ENCODE measurements at places on chromosomes 11 and 22.

DNA sequence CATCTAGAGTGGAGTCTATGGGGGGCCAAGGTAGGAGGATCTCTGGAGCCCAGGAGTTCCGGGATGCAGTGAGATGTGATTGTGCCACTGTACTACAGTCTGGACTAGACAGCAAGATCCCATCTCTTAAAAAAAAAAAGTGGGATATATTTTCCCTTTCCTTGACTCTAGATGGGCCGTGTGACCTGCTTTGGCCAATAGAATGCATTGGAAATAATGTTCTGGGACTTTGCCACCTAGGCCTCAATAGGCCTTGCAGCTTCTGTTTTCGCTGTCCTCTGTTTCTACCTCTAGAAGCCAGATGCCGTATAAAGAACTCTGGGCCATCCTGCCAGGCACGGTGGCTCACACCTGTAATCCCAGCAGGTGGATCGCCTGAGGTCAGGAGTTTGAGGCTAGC lies 3.6 kb downstream of the C11orf86 start:
- DNase-seq, result no peak

GRCh38 chr11:46402957-46403902 lies 11.7 kb upstream of the CHRM4 start:
- DNase-seq, result no peak

DNA sequence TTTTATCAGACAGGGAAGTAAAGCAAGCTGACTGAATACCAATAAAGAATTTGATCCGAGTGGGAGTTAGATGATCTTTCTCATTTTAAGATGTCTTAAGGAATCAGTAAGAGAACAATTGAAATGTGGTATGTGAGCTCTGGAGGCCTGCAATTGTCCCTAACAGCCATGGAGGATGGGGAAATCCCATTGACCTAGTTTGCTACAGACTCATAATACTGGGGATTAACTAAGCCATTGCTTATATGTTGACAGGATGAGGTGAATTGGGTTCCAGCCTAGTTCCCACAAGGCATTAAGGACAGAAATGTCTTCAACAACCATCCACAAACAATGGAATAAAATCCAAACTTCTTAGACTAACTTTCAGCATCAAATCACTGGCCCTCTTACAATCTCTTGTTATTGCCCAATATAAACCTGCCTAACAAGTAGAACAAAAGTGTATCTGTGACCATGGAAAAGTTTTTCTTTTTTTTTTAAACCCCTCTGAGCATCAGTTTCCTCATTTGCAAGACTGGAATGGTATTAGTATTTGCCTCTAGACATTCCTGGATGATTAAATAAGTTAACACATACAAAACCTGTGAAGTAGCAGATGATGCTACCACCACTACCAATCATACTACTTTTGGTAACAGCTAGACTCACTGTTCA lies 773.2 kb downstream of the DLG2 start:
- DNase-seq, result no peak

GRCh38 chr11:130183878-130184610 lies 24.5 kb downstream of the ST14 start:
- DNase-seq, result no peak

DNA sequence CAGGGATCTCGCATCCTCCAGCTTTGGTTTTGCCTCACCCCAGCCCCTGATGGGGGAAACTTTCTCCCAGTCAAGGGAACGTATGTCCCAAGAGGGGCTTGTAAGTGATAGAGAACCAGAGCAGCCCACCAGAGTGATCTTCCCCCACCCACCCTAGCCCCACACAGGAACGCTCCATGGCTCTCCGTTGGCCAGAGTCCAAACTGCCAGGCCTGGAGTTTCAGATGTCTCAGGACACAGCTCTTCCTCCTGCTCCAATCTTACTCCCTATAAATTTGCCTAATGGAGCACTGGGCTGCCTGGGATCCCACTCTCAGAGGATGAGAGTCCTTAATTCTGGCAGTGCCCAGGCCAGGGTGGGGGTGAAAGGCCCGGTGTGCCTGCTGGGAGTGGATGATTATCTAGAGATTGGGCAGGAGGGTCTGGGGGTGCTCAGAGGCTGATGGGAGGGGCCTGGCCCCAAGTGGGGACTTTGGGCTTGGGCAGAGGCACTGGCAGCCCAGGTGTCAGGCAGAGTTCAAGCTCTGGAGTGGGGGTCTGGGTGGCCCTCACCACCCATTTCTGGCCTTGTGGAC lies 79.9 kb downstream of the WNT7B start:
- DNase-seq, result no peak

DNA sequence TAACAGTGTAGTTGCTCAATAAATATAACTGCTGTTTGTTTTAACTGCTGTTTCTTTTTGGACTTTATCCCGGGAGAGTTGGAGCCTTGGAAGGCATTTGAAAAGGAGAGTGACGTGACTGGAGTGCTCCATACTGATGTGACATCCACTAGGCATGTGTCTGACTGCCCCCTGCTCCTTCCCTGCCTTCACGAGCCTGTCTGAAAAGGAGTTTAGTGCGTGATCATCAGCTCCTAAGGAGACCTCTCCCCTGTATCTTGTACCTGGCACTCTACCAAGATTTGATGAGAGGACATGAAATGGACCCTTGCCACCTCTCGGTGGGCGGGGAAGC lies 22.9 kb downstream of the ZBTB16 start:
- no peak for DNase-seq

GRCh38 chr11:10477690-10478046 lies 22.6 kb downstream of the AMPD3 start:
- DNase-seq, result no peak

DNA sequence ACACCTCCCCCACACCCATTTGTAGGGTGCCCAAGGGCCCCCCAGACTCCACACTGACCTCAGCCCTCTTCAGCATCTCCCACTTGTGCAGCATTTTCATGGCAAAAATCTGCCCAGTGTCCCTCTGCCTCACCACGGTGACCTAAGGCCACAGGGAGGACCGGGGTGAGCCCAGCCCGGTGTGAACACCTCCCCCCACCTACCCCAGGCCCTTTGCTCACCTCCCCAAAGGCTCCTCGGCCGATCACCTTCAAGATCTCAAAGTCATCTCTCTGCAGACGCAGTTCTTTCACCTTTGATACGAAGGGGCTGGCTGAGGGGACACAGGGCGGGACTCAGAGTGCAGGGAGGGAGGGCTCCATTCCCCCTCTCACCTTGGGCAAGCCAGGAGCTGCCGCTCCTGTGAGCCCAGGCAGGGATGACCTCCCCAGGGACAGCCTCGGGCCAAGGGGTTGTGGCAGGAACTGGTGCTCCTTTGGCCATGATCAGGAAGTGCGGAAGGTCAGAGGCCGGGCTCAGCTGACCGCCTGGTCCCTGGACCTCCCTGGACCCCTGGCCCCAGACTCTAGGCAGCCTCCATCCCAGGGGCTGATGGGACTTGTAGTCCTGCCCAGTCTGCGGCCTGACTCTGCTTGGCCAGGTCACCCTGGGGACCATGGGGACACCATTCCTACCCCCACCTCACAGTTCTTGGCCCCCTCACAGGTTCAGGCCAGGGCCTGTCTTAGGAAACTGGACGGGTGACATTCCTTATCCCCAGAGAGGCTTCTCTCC lies 2.7 kb downstream of the CDC42BPG start:
- no peak for DNase-seq

DNA sequence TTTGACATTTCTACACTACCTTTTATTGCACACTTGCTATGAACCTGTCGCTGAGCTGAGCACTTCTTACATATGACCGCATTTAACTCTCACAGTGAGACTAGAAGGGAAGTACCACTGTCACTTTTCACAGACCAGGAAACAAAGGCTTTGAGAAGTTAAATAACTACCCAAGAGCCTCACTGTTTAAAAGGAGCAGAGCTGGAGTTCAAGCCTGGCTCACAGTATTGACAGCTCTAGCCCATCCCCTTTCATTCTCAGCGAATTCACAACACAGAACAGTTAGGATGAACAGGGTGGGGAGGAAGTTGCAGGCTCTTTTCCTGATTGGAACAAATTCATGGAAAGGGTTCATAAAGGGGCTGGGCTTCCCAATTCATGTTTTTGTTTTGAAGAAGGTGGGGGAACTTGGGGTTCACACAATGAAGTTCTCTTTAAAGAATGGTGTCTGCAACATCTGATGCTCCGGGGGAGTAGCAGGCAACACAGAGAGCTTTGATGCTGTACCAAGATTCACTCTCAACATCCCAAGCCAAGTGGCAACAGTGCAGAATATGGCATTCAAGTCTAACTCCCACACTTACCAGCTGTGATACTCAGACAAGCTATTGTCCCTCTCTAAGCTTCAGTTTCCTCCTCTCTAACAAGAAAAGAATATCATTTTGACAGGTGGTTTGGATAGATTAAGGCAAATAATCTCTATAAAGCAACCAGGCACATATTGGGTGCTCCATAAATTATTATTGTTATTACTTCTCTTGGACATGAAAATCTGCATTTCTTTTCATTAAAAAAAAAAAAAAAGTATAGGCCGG lies 17.2 kb downstream of the SCGB1A1 start:
- no peak for DNase-seq

- DNase-seq, result no peak
Observed at GRCh38 chr11:60242740-60243239, at the start of gene MS4A4E. Gene MS4A4E, minus strand, starts transcription at chr11:60243137. Its CDS starts 13,082 bp downstream, at chr11:60230055.

- DNase-seq, result no peak
Observed at GRCh38 chr11:133661846-133662245, 129.5 kb upstream of the OPCML start.

- DNase-seq, result no peak
Observed at GRCh38 chr22:29157759-29158535, 47.7 kb upstream of the EMID1 start.

DNA sequence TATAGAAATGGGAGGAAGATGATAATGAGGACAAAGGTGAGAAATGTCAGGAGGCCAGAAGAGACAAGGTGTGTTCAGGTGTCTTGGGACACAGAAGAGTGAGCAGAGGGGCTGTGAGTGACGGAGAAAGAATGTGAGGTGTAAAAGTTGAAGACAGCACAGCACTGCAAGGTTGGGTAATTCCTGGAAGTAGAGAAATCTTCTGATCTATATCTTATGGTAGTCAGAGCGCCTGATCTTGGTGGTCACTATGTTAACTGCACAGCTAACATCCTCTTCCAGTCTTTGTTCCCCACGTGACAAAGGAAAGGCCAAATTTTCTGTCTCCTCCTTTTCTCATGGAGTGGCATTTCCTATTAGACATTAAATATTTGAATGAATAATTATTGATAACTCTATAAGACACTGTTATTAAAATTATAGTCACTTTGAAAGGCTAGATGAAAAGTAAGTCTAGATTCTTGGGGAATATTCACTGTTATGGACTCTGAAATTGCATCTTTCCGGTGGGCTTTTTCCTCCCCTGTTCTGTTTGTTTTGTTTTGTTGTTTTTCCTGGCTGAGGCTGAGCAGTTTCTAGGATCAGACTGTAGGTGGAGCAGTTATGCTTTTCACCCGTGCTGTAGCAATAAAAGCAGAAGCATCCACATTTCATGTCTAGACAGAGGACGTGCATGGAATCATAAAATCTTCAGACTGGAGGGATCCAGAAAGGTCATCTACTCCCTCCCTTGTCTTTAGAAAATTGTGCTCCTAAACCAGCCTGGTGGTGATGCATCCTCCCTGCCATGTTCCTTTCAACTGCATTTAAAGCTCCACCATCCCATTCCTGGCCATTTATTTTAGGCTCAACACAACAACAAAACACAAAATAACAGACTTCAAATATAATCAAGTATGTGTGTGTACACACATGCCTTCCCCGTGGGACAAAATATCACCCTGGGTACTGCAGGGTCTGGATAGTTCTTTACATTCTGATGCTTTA lies 26.6 kb downstream of the SC5D start:
- DNase-seq, result no peak

DNA sequence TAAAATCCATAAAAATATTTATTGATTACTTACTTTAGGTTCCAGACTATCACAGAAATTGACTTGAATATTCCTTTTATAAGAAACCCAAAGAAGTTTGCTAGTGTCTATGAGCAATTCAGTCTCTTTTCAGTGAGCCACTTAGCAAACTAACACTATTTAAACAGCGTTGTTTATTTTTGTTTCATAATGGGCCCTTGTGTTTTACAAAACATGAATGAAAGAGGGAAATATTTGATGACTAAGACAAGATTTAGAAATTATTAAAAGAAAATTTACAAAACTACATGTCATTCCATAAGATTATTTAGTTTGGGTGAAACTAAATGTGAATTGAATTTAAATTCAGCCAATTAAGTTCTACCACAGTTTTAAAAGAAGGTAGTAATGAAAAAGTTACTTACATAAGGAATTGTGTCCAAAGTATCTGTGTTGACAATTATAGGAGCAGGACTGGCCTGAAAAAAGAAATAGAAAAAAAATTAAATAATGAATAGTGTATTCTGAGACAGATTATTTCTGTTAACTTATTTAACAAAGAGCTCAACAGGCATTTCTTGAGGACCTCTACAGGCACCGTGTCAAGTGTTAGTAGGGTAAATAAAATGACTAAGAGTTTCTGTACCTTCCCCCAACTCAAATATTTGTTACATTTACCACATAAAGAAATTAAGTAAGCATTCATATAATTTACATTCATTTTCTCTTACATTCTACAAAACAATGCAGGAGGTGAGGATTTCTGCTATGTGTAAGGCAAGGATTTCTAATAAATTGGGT lies 964.9 kb upstream of the CCDC90B start:
- no peak for DNase-seq

DNA sequence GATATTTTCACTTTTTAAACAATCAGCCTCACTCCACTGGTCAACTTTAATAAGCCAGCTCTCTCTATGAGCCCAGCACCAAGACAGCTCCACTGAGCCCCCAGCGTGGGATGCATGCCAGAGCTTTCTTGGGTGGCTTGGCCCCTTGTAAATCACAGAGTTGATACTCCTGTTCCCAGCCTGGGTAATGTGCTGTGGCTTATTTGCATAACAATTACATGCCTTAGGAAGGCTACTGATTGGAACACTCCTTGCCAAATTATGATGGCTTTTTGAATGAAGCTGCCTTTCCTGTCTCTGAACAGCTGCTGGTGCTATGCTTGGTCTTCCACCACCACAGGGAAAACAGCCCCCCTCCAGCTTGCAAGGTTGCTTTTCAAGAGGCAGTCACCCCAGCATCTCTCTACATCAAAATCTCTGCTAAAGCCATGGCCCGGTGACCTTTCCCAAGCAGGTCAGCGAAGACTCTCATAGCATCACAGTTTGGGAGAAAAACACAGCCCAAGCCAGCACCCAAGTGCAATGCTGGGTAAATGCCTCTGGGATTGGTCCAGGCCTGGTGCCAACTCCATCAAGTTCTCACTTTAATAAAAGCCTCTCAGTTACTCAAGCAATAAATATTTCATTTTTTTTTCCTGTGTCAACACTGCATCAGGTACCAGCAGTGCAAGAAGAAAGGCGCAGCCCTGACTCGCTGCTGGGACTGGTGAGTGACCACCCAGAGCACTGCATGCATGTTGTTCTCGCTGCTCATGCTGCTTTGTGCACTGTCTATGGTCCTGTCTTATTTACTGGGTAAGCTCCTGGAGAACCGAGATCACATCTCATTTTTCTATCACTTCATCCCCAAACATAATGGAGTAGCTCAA lies 549.3 kb downstream of the OPCML start:
- DNase-seq, result no peak

DNA sequence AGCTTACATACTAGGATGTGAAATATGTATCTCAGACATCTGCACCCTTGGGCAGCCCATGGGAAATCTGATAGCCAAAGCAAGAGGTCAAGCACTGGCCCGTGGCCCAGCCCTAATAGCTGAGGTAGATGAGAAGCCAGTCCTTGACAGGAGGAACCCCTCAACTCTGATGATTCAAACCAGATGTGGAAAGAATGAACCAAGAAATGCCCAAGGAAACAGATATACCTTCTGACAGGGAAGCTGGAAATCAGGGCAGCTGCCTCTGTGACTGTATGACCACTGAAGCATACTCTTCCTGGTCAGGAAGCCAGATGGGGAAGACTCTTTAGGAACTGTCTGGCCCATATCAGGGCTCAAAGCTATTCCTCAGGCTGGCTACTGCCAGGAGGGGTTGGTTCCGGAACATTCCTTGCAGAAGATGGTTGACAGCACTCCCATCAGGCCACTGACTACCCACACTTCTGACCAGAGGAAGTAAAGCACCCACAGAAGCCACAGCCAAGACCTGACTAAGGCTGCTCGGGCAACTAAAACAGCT lies 124.2 kb downstream of the SWAP70 start:
- peak; percentile 69 for DNase-seq

Data from kidney epithelial cell (primary cell).